Calu3 (cell line): ENCODE measurements at places on chromosomes 3 and 15.

GRCh38 chr3:24154781-24155180, 209.7 kb downstream of the NR1D2 start:
- no peak for DNase-seq

DNA sequence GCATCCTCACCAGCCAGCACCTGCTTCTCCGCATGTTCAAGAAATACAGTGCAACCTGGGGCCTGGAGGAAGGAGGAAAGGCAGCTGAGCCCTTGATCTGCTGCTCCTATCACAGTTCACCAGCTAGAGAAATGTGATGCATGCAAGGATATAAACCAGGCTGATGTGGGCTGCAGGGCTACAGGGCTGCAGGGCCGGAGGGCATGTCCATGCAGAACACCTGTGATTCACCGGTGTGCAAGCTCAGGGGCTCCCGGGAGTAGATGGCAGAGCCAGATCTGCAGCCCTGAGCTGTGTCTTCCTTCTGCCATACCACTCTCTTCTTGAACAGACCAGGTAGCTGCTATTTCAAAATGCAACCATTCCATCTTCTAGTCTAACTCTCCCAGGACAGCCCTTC, 84.9 kb downstream of the HMG20A start:
- no peak for DNase-seq

GRCh38 chr3:115990669-115991068, 367.4 kb downstream of the GAP43 start:
- no peak for DNase-seq

GRCh38 chr15:88989578-88989977, 76.4 kb upstream of the MFGE8 start:
- DNase-seq = no peak

- DNase-seq = no peak
Measured at GRCh38 chr3:119292666-119293065, 1.5 kb upstream of the ARHGAP31 start.

GRCh38 chr3:192223815-192224214, 503.5 kb downstream of the FGF12 start:
- no peak for DNase-seq

DNA sequence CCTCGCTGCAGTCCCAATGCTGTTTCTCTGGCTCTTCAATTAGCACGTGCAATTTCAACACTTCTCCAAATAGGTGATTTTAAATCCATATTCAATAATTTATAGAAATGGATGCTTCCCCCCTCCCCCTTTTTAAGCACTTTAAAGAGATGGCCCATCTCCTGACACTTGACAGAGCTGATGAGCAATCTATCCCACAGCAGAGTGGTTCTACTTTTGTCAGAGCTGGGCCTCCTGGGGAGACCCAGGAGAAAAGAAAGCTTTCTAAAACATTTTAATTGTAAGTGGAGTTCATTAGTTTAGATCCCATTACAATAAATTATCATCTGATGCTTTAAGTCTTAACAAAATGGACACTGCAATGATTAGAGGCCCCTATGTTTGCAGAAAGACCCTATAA, 127.7 kb downstream of the SHQ1 start:
- DNase-seq = no peak

DNA sequence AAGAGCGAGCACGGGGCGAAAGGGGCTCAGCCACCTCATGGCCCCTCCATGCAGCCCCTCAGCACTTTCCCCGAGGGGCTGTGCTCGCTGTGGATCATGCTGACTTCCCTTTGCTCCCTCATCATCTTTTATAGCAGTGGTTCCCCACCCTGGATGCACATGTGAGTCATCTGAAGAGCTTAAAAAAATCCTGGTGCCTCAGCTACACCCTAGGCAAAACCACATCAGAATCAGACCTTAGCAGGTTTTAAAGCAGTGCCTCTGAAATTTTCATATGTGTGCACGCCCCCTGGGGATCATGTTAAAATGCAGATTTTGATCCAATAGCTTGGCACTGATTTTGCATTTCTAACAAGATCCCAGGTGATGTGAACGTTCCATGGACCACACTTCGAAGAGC, 50.9 kb downstream of the FEM1B start:
- DNase-seq = no peak

- DNase-seq = no peak
Measured at GRCh38 chr3:41129731-41130130, 69.6 kb upstream of the CTNNB1 start.

DNA sequence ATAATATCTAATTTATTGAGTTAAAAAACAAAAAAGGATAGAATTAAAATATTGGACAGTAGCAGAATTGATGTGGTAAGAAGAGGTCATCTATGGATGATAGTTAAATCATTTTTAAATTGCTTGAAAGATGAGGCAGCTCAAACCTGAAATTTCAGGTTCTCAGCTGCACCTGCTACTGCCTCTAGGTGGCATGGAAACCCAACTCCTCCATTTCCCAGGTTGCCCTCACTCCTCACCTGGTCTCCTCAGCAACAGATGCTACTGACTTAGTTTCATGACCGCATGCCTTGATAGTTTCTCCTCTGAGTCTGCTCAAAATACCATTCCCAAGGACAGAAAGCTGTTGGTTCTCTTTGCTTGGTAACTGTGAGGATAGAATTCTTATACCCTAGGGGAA, 148.1 kb downstream of the ABHD5 start:
- no peak for DNase-seq

- no peak for DNase-seq
Measured at GRCh38 chr15:90550919-90551318, 21.2 kb downstream of the CRTC3 start.

DNA sequence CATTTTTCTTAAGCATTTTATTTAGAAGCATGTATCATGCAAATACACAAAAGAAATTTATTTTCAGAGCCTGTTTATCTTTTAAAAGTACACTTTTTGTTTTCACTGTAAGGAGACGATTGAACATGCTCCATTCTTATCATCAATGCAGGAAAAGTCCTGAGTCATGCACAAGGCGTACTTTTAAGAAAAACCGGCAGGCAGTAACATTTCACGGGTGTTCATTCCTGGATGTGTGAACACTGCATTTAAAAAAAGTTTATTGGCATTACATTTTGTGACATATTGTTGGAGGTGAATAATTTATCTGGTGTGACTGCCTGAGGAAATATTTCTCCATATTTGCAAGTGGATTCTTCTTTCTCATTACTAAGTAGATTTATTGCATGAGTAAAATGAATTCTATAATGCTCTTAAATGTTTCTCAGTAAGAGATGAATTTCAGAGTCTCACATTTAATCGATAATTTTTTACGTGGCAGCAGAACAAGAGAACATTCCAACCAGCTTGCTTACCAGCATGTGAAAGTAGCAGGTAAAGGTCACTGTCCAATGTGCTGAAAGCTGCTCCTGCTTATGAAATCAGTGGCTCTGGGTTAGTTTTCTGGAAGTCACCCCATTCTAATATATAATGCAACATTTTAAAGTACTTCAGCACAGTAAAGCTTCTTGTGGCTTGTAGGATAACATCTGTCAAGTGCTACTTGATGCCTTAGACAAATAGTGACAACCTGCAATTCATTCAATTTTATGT, 87.0 kb downstream of the SV2B start:
- DNase-seq = peak; percentile 47

GRCh38 chr3:99483841-99484240, 154.6 kb upstream of the COL8A1 start:
- no peak for DNase-seq

DNA sequence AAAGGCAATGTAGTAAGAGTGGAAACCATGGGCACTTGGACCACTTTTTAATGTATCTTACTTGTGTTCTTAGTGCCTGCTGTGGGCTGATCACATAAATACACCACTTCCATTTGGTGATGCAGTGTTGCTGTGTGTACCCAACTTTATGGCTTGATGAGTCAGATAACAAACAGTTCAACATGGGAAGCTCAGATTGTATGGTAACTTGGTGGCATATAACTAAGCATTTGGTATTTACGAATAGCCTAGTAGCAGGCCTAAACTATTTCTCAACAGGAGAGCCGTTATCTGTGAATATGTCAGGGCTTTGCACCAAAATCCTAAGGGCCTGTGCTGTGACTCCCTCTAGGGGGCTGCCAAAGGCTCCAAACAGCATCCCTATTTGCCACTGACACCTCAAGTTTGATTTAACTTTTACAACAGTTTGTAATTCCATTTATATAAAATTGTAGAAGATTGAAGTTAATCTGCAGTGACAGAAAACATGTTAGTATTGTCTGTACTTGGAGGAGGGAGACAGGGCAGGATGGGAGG, 640.4 kb upstream of the CADM2 start:
- DNase-seq = no peak

DNA sequence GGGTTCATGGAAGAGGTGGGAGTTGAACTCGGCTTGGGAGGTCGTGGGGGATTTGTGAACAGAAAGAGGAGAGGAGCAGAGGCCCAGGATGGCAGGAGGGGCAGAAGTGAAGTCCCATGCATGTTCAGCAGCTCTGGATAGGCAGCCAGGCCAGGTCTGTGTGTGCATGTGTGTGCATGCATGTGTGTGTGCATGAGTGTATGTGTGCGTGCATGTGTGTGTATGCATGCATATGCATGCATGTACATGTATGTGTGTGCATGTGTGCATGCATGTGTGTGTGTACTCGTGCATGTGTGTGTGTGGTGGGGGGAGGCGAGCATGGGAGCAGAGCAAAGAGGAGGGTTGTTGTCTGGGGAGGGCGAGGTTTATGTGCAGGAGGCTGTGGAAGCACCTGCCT, 178.4 kb downstream of the RPLP1 start:
- DNase-seq = no peak

DNA sequence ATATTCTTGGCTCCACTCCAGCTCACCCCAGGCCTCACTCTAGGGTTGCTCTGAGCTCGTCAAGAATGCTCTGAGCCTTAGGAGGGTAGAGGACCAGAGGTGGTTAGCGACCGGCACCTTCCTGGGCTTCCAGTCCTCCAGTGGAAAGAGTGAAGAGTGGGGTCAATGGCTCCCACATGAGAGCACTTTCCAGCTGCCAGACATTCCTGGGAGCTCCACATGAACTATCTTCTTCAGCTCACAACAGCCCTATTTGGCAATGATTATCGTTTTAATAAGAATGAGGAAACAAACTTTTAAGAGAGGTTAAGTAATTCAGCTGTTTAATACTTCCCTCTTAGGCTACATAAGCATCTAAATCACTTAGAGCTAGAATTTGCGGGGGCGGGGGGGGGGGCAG, 139.3 kb downstream of the STT3B start:
- no peak for DNase-seq

DNA sequence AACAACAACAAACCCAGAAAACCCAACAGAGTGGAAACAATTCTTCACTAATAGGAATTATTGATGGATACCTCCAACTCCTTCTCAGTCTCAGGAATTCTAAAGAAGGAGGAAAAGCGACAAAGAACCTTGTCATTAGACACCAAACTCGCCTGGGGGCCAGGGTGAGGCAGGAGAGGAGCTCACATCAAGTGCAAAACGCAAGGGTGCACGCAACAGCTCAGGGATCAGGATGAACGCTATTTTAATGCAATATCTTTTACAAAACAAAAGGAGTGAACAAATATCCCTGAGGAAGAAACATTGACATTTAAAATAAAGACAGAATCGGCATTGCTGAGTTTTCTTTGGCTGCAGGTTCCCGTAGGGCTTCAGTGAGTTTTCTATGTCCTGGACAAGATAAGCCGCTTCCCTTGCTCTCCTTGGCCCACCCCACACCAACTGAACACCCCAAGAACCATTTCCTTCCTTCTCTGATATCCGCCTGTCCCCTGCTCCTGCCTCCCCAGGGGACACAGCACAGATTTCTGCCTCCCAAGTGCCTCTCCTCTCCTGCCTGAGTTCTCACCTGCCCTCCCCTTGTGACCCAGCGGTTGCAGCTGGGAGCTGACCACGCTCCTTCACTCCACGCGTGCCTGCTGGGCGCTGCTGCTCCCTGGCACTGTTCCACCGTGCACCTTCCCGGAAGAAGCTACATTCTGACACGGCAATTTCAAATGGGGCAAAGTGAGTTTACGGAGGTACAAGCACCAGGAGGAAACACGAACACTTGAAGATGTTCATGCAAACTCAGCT, 63.0 kb downstream of the ATP10A start:
- no peak for DNase-seq
